ENCODE measurements at places on chromosomes 13 and 19.

DNA sequence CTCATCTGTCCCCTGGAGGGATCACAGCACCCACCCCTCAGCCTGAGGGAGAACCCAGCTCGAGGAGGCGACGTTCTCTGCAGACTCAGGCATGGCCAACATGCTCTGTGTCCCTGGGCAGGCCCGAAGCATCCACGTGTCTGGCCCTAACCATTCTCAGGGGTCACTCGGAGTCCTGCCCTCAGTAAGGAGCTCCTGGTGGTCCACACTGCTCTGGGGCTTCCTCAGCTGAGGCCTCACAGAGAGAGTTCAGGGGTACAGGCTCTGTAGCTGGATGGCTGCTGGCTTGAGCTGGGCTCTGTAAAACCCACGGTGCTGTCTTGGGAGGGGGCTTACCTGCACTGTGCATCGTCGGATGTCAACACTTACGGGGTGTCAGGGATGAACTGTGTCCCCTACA is 4.4 kb upstream of the SIGLEC8 start:
- no peak for DNase-seq

- DNase-seq, result no peak
These were observed 50.7 kb downstream of the LHFPL6 start for GRCh38 chr13:39552246-39552645.

DNA sequence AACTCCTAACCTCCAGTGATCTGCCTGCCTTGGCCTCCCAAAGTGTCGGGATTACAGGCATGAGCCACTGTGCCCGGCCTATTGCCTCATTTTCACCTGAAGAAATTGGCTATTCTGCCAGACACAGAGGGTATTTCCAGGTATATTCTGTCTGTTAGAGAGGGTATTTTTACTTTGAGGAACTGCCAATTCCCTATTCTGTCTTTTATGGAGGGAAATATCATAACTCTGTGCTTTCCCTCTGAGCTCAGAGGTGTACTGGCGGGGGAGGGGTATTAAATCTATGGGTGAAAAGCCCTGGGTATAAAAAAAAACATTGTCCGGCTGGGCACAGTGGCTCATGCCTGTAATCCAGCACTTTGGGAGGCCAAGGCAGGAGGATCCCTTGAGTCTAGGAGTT is 24.8 kb downstream of the TSKS start:
- no peak for DNase-seq

GRCh38 chr13:29746148-29746677 is 104.2 kb downstream of the UBL3 start:
- DNase-seq, result no peak

GRCh38 chr19:50720181-50720920 is 749 bp upstream of the SHANK1 start:
- DNase-seq, result no peak

DNA sequence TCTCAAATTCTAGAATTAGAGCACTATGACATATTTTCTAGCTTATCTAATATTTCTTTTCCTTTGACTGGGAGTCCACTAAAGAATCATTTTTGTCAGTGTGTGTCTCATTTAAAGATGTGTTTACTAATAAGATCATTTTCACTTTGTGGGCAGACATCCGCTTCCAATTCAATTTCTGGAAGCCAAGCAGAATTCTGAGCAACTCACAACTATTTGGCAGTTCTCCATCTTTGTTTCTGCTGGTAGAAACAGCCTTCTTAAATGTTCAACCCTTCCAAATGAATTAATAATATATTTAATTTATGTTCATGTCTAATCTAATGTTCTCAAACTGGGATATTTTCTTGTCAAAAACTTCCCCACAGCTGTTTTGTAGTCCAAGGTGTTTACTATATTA is 411.8 kb downstream of the KCTD12 start:
- DNase-seq, result no peak

DNA sequence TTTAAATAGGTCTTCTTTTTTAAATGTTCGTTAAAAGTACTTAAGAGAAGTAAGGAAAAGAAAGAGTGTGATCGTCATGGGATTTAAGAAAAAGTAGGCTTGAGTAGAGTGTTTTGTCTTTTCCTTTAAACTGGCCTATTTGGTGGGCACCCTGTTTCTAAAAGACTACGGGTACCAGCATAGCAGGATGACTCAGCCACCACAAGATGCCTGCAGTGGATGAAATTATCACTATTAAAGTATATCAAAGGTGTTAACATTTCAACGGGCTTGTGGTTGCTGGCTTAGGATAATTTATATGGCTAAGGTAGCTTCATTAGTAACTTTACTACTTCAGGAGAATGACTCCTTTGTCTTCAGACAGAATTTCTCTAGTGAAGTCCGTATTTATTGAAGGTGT is 112.6 kb downstream of the STARD13 start:
- no peak for DNase-seq

DNA sequence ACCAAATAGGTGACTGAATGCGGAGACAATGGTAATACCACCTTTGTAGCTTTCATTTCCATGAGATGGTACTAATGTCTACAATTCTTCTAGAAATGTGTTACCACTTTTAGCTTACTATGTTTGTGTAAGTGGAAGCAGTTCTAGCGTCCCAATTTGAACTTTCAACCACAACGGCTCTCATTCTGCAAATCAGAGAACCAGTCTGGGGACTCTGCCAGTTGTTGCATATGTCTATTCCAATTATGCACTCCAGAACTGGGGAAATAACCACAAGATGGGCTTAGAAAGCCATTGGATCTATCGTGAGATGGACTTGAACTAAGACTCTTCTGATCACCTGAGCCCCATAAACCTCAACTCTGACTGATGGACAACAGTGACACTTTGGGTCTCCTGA is 862.3 kb downstream of the SLITRK1 start:
- DNase-seq, result no peak

- DNase-seq, result no peak
These were observed 9.9 kb upstream of the CEACAM20 start for GRCh38 chr19:44539236-44539826.

- no peak for DNase-seq
These were observed 24.2 kb downstream of the EPN1 start for GRCh38 chr19:55699221-55699620.

DNA sequence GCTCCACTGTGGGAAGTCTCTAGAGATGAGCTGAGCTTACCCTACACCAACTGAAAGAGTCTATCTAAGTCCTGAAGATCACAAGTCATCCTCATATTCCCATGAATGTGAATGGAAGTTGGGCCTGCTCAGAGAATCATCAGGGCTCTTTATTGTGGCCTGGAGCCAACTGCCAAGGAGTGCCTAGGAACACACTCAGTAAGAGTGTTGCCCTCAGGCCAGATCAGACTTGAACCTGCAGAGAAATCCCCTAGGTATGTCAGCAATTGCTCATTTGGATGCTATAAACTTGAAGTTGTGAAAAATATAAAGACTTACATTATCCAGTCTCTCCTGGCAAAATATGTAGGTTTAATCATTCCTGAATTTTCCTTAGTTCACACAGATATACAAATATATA is 1070.2 kb downstream of the EFNB2 start:
- DNase-seq, result no peak

DNA sequence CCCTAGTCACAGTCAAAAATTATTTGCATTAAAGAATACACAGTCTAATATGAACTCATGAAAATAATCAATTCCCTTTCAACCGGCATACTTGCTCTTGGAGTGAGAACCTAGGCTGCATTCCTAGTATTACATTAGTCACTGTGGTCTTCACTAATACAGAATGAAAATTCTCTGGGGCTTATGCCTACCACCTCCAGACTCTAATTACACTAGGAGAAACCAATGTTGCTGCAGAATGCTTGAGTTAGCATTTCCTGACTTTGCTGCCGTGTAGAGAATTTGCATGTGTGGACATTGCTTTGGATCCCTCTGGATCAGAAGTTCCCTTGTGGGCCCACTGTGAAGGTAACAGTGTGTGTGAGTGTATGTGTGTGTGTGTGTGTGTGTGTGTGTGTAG is 87.8 kb downstream of the CCNA1 start:
- DNase-seq, result no peak

DNA sequence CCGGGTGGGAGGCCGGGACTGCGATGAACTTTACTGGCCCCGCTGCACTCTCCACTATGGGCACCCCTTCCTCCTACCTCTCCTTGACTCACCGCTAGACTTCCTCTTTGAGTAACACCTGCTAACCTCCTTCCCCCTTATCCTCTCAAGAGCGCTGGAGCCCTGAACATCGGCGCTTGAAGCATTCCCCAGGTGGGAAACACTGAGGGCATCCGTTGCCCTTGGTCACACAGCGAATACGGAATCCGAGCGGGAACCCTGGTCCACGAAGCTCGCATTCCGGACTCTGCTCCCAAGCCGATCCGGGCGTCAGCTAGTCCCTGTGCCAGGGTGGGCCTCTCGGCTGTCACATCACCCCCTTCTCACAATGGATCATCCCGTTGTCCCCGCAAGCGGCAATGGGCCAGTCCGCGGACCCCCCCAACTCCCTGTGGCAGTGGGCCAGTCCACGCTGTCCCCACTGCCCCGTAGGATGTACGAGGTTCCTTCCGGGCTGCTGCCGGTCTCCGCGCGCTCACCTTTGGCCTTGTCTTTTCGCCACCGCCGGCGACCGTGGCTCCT is 4.2 kb downstream of the LIPE start:
- no peak for DNase-seq

- no peak for DNase-seq
These were observed 15.0 kb upstream of the TNFAIP8L1 start for GRCh38 chr19:4624301-4624700.

DNA sequence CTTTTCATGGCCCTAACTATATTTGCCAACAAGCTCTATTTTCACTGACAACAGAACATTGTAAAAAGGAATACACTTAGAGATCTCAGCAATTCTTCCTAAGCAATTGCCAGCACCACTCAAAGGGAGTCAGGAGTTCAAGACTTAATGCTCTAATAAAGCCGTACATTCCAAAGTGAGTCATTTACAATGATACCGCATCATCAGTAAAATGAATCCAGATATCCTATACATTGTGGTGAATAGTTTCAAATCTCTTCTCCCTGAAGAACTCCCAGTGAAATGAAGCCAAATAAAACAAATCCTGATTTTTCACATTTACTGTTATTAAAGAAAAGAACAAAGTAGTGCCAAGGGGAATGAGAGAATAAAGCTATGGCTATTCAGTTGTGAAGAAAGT is 2898.7 kb upstream of the PCDH20 start:
- DNase-seq, result no peak

GRCh38 chr13:34151885-34152284 is 333.9 kb downstream of the RFC3 start:
- no peak for DNase-seq

DNA sequence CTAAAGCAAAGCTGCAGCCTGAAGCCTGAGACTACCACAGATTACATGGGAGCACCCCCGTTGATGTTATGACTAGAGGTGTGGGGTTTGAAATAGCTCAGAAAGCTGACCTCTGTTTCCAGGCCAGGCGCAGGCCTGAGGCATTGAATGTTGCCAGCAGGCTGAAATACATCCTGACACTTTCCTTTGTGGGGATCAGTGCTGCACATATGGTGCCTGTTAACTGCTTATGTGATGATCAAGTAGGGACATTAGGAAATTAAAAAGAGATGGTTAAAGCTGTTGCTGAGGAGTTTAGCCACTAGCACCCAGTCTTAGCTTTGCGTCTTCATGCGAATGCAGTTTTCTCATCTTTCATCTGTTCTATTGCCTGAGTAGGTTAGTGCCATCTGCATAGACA is 83.2 kb downstream of the CCNA1 start:
- no peak for DNase-seq

DNA sequence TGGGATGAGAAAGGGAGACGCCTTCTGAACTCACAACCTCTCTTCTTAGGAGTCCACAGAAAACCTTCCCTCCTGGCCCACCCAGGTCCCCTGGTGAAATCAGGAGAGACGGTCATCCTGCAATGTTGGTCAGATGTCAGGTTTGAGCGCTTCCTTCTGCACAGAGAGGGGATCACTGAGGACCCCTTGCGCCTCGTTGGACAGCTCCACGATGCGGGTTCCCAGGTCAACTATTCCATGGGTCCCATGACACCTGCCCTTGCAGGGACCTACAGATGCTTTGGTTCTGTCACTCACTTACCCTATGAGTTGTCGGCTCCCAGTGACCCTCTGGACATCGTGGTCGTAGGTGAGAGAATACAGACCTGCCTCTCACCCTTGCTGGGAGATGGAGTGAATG is 3.3 kb downstream of the KIR3DL3 start:
- no peak for DNase-seq

- no peak for DNase-seq
These were observed 1662.6 kb upstream of the MIR17HG start for GRCh38 chr13:89684896-89685295.

DNA sequence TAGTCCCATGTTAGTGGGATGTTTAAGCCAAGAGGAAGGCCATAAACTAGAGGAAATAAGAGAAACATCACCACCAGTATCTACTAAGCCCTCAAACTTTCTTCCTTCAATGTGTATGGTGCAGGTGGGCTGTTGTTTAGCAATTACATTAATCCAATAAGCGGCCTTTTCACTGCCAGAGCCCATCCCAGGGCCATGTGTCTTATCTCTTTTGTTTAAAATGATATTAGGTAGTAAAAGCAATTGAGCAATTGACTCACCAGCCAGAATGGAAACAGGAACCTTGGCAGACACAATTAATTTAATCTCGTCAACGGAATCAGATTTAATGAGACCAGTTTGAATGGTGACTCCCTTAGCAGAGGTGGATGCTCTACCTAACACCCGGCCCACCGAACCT is 1503.5 kb downstream of the UQCRFS1 start:
- no peak for DNase-seq

- DNase-seq, result no peak
These were observed 29.7 kb upstream of the FAM216B start for GRCh38 chr13:42751693-42752092.

GRCh38 chr13:79740991-79741390 is 260.0 kb downstream of the NDFIP2 start:
- DNase-seq, result no peak

GRCh38 chr19:10388957-10389356 is 8.6 kb upstream of the TYK2 start:
- peak; percentile 57 for DNase-seq

GRCh38 chr19:752652-753517 is 2.0 kb downstream of the MISP start:
- no peak for DNase-seq

- no peak for DNase-seq
These were observed 34.2 kb downstream of the CEBPG start for GRCh38 chr19:33407716-33408115.

DNA sequence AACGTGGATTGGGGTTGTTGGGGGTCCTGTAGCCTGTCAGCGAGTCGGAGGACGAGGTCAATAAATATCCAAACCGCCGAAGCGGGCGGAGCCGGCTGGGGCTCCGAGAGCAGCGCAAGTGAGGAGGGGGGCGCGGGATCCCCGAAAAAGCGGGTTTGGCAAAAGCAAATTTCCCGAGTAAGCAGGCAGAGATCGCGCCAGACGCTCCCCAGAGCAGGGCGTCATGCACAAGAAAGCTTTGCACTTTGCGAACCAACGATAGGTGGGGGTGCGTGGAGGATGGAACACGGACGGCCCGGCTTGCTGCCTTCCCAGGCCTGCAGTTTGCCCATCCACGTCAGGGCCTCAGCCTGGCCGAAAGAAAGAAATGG is 754 bp upstream of the SIX5 start:
- peak; percentile 28 for DNase-seq
